MCF 10A (cell line): ENCODE measurements at places on chromosomes 3 and 15.
A peak's percentile ranks its signal among the peaks of the same experiment; 100 is the strongest.

DNA sequence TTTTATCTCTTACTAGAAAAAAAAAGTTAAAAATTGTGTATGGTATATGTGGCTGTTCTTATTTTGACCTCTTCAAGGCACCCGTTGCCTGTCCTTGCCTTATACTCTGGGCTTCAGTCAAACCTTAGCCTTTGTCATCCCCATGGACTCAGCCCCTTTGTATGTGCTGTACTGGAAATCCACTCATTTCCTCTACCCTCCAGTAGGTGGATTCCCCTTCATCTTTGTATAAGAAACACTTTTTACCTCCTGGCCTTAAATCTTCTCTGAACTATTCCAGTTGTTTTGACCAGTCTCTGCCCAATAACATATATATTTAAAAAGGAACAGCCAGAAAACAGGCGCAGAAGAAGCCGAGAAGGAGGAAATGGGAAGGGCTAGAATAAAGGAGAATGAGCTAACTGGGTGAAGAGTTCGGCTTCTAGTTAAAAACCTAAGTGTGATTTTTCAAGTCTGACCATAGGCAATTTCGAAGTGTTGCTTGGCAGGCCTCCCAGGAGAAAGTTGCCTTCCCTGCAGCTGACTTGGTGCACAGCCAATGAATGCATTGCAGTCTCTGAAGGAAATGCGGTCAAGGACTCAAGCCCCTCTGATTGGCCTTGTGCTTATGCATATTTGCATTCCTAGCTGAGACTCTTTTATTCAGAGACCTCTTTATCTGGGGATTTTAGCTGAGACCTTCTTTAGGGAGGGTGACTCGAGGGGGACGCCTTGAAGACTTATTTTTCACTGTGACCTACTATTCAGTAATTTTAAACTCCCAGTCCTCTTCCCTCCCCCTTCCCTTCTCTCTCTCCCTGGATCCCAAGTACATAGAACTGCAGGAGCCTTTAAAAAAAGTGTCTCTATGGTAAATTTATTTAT is 277.4 kb downstream of the ROBO1 start:
- peak; percentile 39 for DNase-seq

DNA sequence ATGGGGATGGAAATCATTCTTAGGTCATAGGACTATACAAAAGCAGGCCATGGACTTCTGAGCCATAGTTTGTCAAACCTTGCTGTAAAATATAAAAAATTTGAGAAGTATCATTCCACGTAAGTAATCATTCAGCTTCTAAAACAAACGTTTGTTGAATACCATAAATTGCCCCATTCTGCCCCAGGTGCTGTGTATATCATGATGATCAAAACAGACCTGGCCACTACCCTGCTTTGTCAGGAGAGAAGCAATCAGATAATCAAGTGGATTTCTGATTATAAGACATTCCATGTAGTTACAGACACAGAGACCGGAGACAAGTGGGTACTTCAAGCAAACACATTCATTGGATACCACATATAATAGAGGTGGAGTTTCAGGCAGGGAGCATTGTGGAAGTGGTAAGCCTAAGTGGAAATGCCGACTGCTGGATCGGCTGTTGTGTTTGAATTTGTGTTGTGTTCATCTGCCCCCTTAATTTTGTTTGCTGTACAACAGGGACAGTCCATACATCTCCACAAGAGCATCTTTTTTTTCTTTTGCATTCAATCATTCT is 61.7 kb downstream of the TGFBR2 start:
- DNase-seq = no peak

DNA sequence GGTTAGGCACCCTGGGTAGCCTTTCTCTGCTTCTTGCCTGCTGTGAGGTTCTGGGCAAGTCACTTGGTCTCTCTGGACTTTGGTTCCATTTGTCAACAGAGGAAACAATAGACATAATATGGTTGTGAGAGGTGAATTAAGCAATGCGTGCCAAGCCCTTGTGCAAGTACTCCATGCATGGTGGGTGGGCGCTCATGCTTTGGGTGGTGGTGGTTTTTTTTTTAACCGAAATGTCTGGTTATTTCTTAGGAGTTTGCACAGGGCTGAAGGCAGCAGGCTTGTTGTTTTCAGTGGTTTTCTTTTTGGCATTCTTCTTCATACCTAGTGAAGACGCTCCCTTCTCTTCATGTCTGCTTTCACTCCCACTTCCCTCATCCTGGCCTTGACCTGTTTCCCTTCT is 84.2 kb upstream of the LRTM1 start:
- no peak for DNase-seq

DNA sequence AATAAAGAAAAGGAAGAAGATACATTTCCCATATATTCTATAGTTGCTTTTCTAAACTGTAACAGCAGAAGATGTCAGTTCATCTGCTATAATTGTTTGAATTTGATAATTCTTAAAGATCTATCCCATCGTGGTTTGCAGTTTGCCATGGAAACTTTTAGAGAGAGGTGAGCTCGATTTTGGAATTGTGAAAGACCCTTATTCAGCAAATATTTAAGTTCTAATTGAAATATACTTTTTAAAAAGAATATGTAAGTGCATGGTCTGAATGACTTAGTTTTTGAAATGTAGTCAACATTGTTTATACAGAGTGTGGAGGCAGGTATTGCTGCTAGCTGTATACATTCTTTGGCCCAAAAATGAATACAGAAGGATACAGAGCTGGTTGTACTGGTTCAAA is 127.7 kb downstream of the PDE8A start:
- no peak for DNase-seq

DNA sequence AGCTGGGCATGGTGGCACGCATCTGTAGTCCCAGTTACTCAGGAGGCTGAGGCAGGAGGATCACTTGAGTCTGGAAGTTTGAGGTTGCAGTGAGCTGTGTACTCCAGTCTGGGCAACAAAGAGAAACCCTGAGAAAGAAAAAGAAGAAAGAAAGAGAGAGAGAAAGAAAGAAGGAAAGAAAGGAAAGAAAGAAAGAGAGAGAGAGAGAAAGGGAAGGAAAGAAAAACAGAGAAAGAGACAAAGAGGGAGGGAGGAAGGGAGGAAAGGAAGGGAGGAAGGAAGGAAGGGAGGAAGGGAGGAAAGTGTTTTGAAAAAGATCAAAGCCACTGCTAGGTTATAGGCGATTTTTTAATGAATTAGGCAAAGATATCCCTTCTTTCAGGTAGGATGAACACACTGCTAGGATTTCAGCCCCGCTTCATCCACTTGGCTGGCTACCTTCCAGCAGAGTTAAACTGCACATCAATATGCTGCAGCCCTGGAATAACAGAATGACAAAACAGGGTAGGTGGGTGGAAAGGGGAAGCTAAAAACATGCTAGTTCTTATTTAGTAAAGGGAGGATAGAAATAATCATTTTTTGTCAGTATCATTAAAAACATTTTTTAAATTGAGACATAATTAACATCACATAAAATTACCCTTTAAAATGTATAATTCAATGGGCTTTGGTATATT is 12.8 kb upstream of the PPARG start:
- DNase-seq = no peak

GRCh38 chr3:194049394-194049793 is 86.6 kb upstream of the HES1 start:
- no peak for DNase-seq

DNA sequence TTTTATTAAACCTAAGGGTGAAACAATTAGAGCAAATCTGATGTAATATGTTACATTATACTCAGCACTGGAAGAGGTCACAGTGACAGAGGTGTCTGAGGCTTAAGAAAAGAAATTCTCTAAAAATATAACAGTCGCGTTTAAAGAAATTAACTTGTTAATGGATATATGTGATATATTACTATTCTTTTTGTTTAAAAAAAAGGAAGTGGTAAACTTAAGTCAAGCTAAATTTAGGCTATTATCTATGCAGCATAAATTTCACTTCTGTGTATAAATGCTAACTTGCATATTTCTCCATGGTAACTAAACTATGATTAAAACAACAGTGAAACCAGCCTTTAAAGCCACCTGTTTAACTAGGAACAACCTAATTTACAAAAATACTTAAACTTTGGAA is 191.3 kb downstream of the FOXP1 start:
- DNase-seq = no peak

DNA sequence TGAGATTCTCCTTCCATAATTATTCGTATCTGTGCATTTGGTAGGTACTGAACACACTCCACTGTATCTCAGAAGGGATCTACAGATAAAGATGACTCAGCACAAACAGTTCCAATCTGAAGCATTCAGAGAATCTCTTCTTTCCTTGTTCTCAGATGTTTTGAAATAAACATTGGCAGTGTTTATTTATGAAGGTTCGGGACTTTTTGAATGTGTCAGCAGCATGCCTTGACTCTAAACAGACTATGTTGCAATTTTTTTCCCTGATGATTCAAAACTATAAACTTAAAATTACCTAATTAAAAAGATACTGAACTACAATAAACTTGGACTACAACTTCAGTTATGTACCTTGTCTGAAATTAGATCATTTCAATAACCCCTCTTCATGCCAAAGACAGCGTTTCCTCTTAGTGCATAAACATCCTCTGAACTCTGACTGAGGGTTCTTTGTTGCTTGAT is 612.9 kb upstream of the TBL1XR1 start:
- peak; percentile 91 for DNase-seq

DNA sequence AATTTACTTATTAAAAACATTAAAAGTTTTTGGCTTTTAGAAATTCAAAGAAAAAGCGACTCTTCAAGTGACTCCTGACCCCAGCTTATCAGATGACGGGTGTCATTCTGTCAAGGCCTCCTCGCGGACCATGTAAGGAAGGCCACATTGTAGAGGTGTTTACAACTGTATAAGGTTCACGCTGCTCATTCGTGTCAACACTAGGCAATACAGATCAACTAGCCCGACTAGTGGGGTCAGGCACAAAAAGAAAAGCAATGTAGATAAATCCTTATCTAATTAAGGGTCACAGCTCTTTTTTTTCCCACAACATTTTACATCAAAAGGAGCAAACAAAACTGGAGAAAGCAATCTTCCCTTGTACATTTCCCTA is 207.5 kb upstream of the NR2F2 start:
- no peak for DNase-seq

DNA sequence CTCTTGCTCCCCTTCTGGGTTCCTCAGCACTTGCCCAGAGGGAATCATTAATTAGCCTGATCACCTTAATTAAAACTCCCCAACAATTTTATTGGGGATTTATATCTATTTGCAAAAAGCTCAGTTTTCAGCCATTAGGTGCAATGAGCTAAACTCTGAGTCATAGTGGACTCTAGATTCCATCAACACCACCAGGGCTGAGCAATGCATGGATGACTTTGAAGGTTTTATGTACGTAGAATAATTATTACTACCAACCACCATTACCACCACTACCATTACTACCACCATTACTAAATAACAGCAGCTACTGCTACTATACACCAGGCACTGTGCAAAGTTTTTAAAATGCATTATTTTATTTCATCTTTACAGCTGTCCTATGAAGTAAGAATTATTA is 81.2 kb downstream of the ZNF621 start:
- DNase-seq = no peak

DNA sequence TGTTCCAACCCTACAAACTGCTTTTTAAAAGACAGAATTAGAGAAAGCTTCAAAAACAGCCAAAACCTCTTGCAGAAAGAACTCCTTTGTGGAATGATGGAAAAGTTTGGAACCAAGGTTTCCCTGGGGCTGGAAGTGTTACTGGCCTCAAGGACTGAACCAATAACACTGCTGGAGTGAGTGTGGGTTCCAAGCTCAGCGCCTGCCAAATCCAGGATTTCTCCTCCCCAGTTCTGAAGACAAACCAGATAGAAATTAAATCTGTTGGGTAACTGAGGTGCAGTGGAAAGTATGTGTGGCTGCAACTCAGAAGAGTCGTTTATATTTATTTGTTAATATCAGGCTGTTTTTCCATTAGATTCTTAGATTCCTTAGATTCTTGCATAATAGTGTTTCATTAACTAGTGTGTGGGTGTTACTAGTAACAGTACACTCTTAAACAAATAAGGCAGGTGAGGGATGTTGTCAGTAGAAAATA is 66.5 kb upstream of the FNDC3B start:
- no peak for DNase-seq

- no peak for DNase-seq
Observed at GRCh38 chr3:99757966-99758365, 59.7 kb upstream of the CMSS1 start.

GRCh38 chr3:51813539-51813938 is 34.5 kb upstream of the IQCF6 start:
- peak; percentile 10 for DNase-seq

GRCh38 chr3:110567029-110567428 is 504.6 kb upstream of the NECTIN3 start:
- DNase-seq = no peak

DNA sequence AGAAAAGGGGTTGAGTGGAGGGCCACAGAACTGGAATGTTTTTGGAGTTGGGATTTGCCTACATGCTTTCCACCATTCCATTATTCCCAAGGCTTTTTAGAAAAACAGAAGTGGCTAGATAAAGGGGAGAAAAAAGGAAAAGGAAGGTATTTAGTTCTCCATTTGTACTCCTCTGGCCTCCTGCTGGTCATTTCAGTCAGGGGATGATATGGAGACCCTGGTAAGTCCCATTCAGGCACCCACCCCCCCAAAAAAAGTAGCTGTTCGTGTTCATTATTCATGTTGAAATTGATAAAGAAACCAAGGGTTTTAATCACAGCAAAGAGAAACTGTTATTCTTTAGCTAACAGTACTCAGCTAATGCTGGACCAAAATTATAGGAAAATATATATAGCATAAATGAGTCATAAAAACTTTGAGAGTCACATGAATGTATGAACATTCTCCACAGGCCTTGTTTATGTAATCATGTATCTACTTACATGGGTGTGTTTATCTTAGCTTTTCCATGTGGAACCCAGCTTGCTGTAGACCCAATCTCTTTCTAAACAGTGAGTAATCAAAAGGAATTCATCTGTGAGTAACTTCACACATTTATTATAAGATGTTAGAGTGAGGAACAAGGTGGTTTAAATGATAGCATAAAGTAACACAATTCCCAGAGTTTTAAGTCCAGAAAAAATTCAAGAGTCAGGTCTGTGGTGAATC is 167.2 kb downstream of the KCNMB2 start:
- peak; percentile 82 for DNase-seq

GRCh38 chr3:125552401-125552800 is 32.4 kb upstream of the SNX4 start:
- no peak for DNase-seq

GRCh38 chr15:35921046-35921445 is 375.1 kb upstream of the DPH6 start:
- DNase-seq = no peak

GRCh38 chr3:38645601-38646000 is 3.9 kb downstream of the SCN5A start:
- DNase-seq = no peak
